H1 (cell line): ENCODE measurements at places on chromosomes 7 and 10. TPM values are rescaled to one million over a fixed set of nuclear protein-coding genes. Genes with fewer than 3 reads are reported as not detected.

GRCh38 chr10:93440591-93441091, 41.5 kb downstream of the MYOF start:
- H3K36me3 ChIP-seq = no peaks in the 10 kb centered on the region
- DNase-seq = no peak
- peaks cover 37% of the 10 kb centered on the region for H3K4me1 ChIP-seq
- no peak overlapping the region for H3K27ac ChIP-seq
- H3K27me3 ChIP-seq = no peaks in the 10 kb centered on the region

DNA sequence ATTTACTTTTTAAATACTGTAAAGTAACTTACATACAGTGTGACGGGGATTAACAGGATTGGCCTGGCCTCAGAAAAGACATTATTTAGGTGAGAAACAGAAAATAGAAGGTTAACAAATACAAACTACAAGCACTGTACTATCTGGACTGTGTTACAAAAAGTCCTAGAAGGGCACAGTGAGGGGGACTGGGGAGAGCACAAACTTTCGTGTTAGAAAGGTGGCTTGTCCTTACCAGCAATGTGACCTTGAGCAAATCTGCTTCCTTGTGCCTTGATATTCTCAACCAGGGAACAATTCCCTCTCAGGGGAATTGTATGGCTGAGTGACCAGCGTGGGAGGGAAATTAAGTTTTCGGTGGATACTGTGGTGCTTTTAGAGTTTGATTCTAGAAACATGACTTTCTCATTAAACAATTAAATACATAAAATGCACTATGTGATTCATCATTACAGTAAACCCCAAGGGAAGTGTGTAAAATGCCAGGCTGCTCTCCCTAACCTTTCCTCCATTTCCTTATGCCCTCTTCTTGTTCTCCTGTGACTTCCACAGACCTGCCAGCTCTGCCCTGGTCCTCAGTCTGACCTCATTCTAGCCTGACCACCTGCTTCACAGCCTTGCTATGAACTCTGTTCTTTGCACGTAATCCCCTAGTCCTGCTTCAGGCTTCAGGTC, 57.7 kb downstream of the OSBPL3 start:
- DNase-seq = no peak
- H3K27ac ChIP-seq = no peak overlapping the region
- H3K4me3 ChIP-seq = no peak overlapping the region
- H3K27me3 ChIP-seq = no peaks in the 10 kb centered on the region
- no peaks in the 10 kb centered on the region for H3K36me3 ChIP-seq

DNA sequence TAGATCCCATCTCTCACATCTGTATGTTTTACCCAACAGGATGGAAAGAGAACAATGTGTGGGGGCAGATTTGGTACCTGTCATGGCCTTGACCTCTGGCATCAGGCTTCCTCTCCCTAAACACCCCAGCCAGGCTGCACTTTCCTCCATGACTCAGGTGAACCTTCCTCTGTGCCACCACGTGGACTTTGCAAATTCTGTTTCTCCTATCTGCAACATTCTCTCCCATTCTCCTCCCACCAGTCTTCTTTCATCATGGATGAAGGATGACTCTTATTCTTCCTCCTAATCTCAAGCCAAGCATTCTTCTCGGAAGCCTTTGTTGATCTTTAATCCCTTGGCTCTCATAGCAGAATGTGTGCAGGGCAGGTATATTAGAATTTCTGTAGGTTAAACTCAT, 355.4 kb downstream of the KCNMA1 start:
- no peak overlapping the region for H3K4me3 ChIP-seq
- DNase-seq = no peak
- H3K36me3 ChIP-seq = 0 out of 2 replicates have a peak, but pooled peaks cover 2% of the 10 kb centered on the region
- H3K27ac ChIP-seq = no peak overlapping the region
- no peaks in the 10 kb centered on the region for H3K27me3 ChIP-seq

- no peak for DNase-seq
- H3K27ac ChIP-seq = no peak overlapping the region
- H3K36me3 ChIP-seq = no peaks in the 10 kb centered on the region
- no peak overlapping the region for H3K4me3 ChIP-seq
These were observed 34.0 kb upstream of the CALN1 start for GRCh38 chr7:72446131-72446530.

DNA sequence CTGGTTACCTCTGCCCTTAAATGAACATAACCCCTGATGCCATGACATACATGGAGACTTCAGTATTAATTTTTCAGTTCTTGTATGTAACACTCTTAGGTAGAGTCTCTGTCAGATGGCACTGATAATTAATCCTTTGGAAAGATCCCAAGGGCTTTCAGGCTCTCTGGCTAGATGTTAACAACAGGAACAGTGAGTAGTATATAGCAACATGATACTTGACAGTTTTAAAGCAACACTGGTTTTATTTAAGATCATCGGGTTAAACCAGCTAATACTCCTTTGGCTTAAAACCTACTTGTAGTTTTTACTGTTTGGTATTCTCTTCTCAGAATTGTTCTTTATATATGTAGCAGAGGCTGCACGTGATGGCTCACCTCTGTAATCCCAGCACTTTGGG, 27.3 kb downstream of the AHCYL2 start:
- no peaks in the 10 kb centered on the region for H3K4me1 ChIP-seq
- H3K4me3 ChIP-seq = no peak overlapping the region
- no peaks in the 10 kb centered on the region for H3K27me3 ChIP-seq
- DNase-seq = no peak

- no peaks in the 10 kb centered on the region for H3K27me3 ChIP-seq
- H3K4me3 ChIP-seq = no peak overlapping the region
- no peaks in the 10 kb centered on the region for H3K4me1 ChIP-seq
- H3K27ac ChIP-seq = no peak overlapping the region
These were observed 100.9 kb downstream of the WDR37 start for GRCh38 chr10:1156921-1157614.

DNA sequence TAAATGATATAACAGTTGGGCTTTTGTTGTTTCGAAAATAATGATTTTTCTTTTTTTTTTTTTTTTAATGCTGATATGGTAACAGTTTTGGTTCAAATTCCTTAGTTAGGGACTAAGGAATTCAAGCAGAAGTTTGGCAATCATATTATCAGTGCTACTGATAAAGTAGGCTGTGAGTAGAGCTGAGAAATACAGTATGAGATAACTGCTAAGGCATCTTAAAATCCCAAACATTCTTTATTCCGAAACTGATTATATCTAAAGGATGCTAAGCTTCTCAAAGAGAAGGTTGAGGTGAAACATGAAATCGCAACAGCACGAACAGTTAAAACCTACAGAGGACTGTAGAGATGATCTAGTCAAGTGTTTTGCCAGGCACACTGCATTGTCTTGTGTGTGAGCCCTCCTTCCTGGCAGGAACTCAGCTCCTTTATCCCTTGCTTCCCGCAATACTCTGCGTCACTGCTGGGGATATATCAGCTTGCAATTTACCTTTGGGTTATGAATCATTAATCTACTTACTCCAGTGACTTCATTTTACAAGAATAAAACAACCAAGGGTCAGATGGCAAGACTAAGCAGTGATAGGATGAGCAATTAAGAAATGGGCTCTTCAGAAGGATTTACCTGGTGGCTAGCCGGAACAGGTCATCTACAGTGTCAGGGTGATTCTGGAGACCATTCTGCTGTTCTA, 36.7 kb downstream of the IRF5 start:
- no peak for DNase-seq
- no peaks in the 10 kb centered on the region for H3K27me3 ChIP-seq
- H3K4me3 ChIP-seq = no peak overlapping the region
- no peaks in the 10 kb centered on the region for H3K4me1 ChIP-seq

Gene CREB3L2
- total RNA-seq = 48.3 and 51.9 TPM in 2 replicates

Gene KRIT1
- total RNA-seq = 28.7 and 28.8 TPM in 2 replicates

Gene AOC1
- 0.15 and 0.48 TPM in 2 replicates for total RNA-seq

DNA sequence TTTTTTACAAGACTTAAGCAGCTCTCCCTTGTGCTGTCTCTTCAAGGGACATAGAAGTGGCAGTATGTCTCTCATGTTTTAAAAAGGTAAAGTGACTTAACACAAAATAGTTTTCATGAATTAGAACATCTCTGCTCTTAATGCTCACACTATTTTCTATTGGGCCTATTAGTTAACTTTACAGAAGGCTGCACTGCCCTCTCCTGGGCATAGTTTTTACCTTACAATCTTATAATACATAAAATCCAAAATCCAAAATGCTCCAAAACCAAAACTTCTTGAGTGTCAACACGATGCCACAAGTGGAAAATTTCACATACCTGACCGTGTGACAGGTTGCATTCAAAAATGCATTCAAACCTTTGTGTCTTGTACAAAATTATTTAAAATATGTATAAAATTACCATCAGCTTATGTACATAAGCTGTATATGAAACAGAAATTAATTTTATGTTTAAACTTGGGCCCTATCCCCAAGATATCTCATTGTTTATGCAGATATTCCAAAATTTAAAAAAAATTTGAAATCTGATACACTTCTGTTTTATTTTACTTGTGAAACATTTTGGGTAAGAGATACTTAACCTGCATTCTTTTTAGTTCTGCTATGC, 25.8 kb downstream of the TES start:
- H3K4me1 ChIP-seq = no peaks in the 10 kb centered on the region
- DNase-seq = no peak
- no peak overlapping the region for H3K4me3 ChIP-seq
- no peak overlapping the region for H3K27ac ChIP-seq
- H3K27me3 ChIP-seq = no peaks in the 10 kb centered on the region

- H3K4me3 ChIP-seq = no peak overlapping the region
- DNase-seq = no peak
- no peaks in the 10 kb centered on the region for H3K27me3 ChIP-seq
- H3K4me1 ChIP-seq = no peaks in the 10 kb centered on the region
- H3K36me3 ChIP-seq = no peaks in the 10 kb centered on the region
These were observed 9.6 kb upstream of the ZNF239 start for GRCh38 chr10:43584051-43584450.

- DNase-seq = no peak
- H3K27me3 ChIP-seq = no peaks in the 10 kb centered on the region
- H3K36me3 ChIP-seq = no peaks in the 10 kb centered on the region
- H3K4me3 ChIP-seq = no peak overlapping the region
- H3K4me1 ChIP-seq = no peaks in the 10 kb centered on the region
- no peak overlapping the region for H3K27ac ChIP-seq
These were observed 34.9 kb downstream of the INSYN2A start for GRCh38 chr10:127161482-127161881.

GRCh38 chr10:10663622-10664021, 354.1 kb upstream of the CELF2 start:
- no peaks in the 10 kb centered on the region for H3K36me3 ChIP-seq
- H3K4me3 ChIP-seq = no peak overlapping the region
- H3K27ac ChIP-seq = no peak overlapping the region
- H3K27me3 ChIP-seq = no peaks in the 10 kb centered on the region

Gene INPP5F
- total RNA-seq = 97.9 and 101 TPM in 2 replicates

GRCh38 chr7:146414937-146415336, 298.3 kb downstream of the CNTNAP2 start:
- peaks cover 8% of the 10 kb centered on the region; the same call in 1 of the 2 replicates for H3K4me1 ChIP-seq
- no peaks in the 10 kb centered on the region for H3K36me3 ChIP-seq
- no peak overlapping the region for H3K4me3 ChIP-seq
- no peaks in the 10 kb centered on the region for H3K27me3 ChIP-seq

GRCh38 chr10:14302035-14302434, 28.7 kb downstream of the FRMD4A start:
- H3K27ac ChIP-seq = no peak overlapping the region
- H3K4me1 ChIP-seq = no peaks in the 10 kb centered on the region
- no peaks in the 10 kb centered on the region for H3K36me3 ChIP-seq
- no peak for DNase-seq
- H3K4me3 ChIP-seq = no peak overlapping the region
- peaks cover 1% of the 10 kb centered on the region for H3K27me3 ChIP-seq

DNA sequence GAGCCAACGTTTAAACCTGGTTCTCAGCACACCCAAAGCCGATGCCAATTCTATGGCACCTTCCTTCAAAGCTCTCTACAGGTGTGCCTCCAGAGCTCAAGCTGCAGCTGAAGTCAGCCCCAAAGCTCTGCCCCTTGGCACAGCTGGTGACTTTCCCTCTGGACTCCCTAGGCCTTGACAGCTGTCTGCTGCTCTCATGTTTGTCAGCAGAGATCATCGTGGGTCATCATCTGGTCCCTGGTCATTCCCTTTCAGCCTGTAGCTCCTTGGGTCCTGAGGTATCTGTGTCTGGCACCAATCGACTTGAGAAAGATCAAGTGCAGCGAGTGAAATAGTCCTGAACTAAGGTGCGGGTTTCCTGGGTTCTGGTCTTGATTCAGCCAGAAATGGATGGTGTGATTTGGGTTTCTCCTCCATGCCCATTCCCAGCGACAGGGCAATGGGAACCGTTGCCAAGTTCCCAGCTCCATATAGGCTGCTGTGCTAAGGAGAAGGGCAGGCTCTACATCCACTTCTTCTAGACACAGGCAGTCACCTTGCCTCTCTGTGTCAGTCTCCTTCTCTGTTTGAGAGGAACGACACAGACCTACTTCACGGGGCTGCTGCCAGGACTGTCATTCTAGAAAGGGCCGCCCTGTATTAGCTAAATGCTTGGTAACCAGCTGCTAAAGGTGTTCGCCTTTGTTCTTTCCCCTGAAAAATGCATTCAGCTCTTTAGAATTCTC, 3.6 kb downstream of the PKD1L1 start:
- no peak overlapping the region for H3K4me3 ChIP-seq
- no peak for DNase-seq
- no peaks in the 10 kb centered on the region for H3K27me3 ChIP-seq
- H3K36me3 ChIP-seq = no peaks in the 10 kb centered on the region
- peaks cover 2% of the 10 kb centered on the region for H3K4me1 ChIP-seq
